Placental pericyte (primary cell): ENCODE measurements at places on chromosomes 5 and 9. TPM values are rescaled to one million over a fixed set of nuclear protein-coding genes. Genes with fewer than 3 reads are reported as not detected.

DTWD2 gene
- 6.7 and 8.3 TPM in 2 replicates for total RNA-seq

CCDC107 gene
- total RNA-seq, result 8.3 and 19.9 TPM in 2 replicates

FBP1 gene
- total RNA-seq, result not detected in 2 replicates

PCDHAC1 gene
- total RNA-seq, result under 0.01 TPM in 1 of 2 replicates, not detected in the other

IL13 gene
- total RNA-seq, result not detected in 2 replicates

HMMR gene
- 1.3 and 49.0 TPM in 2 replicates for total RNA-seq

CHSY3 gene
- total RNA-seq, result 8.3 and 15.6 TPM in 2 replicates

FOXD4L4 gene
- 0.14 TPM in 1 of 2 replicates, not detected in the other for total RNA-seq

TPD52L3 gene
- total RNA-seq, result not detected in 2 replicates

SLC6A7 gene
- under 0.01 TPM in 1 of 2 replicates, not detected in the other for total RNA-seq

TNFSF8 gene
- total RNA-seq, result not detected in 2 replicates

MARCHF3 gene
- total RNA-seq, result 22.5 and 44.0 TPM in 2 replicates

GFI1B gene
- not detected in 2 replicates for total RNA-seq

INSL4 gene
- not detected in 2 replicates for total RNA-seq

SUSD3 gene
- not detected in 2 replicates for total RNA-seq

SHISAL2B gene
- total RNA-seq, result not detected in 2 replicates

SCGB3A1 gene
- total RNA-seq, result not detected in 2 replicates

PFN3 gene
- total RNA-seq, result not detected in 2 replicates

SLC4A9 gene
- not detected in 2 replicates for total RNA-seq

SPAAR gene
- not detected in 2 replicates for total RNA-seq

CCNI2 gene
- not detected in 2 replicates for total RNA-seq

PPP1R26 gene
- total RNA-seq, result 13.6 and 23.6 TPM in 2 replicates

TEK gene
- total RNA-seq, result 1.8 and 15.6 TPM in 2 replicates

IFNA13 gene
- total RNA-seq, result not detected in 2 replicates
